ENCODE measurements at places on chromosomes 2 and 18.

- DNase-seq: no peak
Measured at GRCh38 chr18:60554967-60555366, 182.4 kb upstream of the MC4R start.

GRCh38 chr2:23670245-23670592 lies 256.7 kb downstream of the ATAD2B start:
- no peak for DNase-seq

GRCh38 chr2:69384618-69385081 lies 2.4 kb downstream of the GFPT1 start:
- DNase-seq: no peak

DNA sequence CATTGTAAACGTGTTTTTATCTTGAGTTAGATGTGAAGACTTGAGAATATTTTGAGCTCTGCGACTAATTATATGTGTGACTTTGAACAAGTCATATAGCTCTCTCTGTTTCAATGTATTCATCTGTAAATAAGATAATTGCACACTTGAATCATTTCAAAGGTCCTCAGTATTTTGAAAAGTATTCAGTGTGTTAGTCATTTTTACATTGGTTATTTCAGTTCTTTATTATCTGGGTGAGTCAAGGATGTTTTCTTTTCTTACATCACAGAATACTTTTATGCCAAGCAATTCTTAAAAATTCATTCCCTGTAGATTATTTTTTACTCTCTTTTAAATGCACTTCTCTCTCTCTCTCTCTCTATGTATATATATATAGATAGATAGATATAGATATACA lies 1098.0 kb upstream of the ZEB2 start:
- no peak for DNase-seq

- no peak for DNase-seq
Measured at GRCh38 chr2:70745276-70745825, 22.6 kb downstream of the ADD2 start.

DNA sequence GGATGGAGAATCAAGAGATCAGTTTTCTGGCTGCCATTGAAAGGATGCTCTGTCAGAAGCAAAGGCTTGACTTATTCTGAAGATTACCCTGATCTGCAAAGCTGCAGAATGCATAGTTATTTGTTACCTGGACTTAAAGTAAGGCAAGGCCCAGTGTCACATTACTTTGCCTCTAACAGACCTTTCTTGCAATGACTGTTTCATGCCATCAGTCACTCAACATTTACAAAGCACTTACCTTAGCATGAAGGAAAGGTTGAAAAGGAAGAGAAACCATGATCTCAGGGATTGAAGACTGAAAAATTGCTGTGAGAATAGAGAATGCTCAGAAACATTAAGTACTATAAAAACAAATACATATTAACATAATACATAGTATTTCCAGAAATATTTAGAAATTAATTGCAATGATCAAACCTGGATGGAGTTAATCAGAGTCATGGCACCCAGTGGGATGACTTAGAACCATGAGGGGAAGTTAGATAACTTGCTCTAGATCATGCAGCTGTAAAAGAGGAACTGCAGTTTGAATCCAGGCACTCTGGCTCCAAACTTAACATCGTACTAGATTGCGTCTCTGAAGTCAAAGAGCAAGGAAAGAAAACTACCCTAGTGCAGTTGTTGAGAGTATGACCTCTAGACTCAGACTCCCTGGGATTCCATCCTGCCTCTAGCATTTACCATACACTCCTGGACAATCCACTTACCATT lies 26.5 kb upstream of the FAM117B start:
- DNase-seq: no peak

DNA sequence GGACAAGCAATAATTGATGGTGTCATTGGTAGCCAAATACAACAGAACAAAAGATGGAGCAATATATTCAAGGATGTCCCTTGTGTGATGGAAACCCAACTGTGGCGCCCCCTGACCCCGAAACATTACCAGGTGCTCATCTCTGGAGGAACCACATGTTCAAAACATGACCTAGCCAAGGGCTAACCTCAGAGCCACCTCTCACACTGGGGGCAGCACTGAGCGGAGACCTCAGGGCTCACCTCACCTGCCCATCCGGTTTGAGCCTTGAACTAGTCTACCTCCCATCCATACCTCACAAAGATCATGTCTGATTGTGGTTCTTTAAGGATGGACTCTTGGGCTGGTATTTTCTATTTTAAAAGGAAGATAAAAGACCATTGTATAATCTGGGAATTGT lies 314.4 kb upstream of the CDH7 start:
- DNase-seq: no peak

GRCh38 chr2:73984922-73985307 lies 205 bp downstream of the TET3 start:
- DNase-seq: no peak

DNA sequence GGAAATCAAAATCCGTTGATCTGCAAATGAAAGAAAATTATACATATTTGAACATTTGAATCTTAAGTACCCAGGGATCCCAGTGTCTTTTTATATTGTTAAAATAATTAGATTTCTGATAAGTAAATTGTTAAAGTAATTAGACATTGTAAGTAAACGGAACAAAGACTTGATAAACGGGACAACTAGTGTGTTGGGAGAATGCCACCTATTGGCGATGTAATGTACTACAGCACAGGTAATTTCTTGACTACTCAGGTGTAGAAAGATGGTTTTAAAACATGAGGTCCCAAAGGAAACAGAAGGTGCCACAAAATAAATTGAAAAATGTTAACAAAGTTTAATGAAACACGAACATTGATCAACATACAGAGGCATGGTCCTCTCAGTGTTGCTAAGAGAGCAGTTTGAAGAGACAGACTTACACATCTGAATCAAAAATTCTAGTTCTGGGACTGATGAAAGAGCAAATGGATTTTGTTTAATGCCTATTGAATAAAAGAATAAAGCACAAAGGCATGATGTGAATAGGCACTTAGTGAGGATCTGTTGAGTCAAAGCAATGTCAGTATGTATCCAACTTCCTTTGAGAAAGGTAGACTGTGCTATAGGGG lies 103.4 kb upstream of the RASGRP3 start:
- peak; percentile 28 for DNase-seq

DNA sequence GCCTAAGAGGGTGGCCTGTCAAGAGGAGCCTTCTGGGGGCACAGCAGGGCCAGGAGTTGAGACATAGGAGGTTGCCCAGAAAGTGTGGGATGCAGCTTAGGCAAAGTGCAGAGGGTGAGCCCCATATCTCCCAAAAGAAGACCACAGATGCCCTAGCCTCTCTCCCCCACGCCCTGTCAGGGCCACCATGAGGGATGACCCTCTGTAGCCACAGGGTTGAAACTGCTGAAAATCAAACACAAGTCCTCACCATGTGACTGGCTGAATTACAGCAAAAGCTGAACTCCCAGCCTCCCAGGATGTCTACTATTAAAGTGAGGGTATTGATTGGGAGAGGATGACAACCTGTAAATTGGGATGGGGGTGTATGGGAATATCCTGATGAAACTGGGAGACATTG lies 37.4 kb upstream of the ARHGEF4 start:
- no peak for DNase-seq

DNA sequence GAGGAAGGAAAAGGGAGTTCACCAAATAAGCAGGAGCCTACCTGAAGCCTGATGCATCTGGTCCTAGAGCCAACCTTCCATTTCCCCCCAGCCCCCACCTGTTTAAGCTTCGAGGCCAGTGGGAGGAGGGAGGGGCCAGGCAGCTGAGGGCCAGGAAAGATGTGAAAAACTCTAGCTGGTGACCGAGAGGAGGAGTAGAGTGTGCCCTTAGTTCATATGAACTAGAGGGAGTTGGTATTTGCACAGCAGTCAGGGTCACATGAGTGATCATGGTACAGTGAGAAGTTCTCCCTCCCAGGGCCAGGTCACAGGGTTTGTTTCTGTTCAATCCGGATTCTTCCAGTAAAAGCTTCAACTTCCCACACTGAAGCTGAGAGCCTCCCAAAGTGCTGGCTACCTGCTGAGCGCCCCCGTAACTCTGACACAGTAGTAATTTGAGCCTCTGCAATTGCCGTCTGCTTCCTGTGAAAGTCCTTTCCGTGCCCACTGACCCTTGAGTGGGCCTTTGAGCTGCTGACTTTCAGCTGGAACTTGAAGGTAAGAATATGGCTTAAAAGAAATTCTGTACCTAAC lies at the start of gene SULT1C2:
Gene SULT1C2 (plus strand): TSS at position 362 of the 573 bp plus-strand sequence. CDS start 4,773 bp downstream, outside the sequence.
- no peak for DNase-seq

DNA sequence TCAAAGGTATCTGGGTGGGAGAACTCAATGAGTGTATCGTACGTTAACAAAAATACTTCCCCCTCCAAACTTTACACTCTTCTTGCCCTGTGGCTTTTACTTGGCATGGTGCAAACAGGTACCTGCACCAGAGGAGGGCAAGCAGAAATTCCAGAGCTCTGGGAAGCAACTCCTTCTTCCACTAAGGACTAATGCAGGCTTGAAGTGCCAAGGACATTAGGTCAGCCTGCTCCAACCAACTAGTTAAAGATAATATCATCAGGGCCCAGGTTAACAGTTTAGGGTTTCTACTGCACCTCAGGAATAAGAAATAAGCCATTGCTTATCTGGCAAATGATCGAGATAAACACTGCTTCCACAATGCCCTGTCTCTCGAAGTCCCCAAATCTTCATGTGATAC lies 70.4 kb downstream of the LRPPRC start:
- DNase-seq: no peak

DNA sequence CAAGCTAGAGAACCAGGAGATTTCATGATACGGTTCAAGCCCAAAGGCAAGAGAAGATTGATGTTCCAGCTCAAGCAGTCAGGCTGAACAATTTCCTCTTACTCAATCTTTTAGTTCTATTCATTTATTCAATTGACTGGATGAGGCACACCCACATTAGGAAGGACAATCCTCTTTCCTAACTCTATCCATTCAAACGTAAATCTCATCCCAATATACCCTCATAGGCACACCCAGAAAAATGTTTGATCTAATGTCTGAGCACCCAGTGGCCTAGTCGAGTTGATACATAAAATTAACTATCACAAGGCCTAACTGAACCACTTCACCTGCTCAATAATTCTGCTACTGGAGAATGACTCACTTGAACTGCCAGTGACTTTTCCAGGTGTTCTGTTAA lies 180.7 kb downstream of the RAD51AP2 start:
- no peak for DNase-seq

DNA sequence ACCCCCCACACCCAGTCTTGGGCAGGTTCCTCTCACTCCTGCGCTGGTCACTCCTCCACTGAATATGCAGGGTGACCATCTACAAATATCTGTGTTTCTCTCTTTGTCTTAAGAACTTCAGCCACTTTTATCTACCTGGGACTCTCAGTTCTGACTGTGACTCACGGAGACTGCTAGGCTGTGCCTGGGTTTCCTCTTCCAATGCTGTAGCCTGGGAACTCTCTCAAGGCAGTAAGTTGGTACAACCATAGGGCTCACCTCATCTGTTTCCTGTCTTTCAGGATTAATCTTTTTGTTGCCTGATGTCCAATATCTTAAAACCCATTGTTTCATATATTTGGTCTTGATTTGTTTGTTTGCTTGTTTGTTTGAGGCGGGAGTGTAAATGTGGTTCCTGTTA lies 47.2 kb upstream of the ZNF396 start:
- DNase-seq: no peak

DNA sequence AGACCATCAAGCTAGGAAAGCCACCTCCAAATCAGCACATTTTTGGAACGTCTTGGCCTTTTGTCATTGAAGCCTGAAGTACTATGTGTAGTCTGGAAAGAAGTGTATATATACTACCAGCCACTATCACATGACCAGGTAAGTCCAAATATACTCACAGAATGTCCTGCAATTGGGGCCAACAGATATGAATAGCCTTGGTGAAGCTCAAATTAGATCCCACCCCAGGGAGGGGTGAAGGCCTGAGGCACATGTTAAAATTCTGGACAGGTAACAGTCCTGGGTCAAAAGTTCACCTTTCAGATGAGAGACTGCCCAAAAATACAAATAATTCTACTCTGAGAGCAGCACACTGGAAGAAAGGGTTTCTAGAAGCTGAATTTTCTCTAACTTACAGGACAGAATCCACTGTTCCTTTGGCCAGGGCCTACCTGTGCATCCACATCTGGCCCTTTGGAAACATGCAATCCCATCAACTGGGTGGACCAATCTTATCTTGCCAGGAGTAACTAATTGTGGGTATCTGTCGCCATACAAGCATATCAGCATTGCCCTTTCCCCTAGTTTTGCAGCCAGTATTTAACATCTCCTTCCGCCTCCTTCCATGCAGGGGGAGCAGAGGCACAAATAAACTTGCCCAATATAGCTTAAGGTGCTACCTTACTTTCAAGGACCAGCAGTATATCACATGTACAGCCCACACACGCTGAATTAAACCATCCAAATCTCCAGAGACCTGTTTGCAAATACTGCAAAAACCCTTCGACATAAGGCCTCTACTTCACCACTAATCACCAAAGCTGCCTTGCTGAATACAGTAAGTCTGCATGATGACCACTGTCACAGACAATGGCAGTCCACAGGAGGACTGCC lies 67.8 kb downstream of the EIF5B start:
- DNase-seq: no peak

- DNase-seq: no peak
Measured at GRCh38 chr2:1742301-1742680, 2.0 kb downstream of the PXDN start.

- no peak for DNase-seq
Measured at GRCh38 chr2:8582191-8582590, 99.7 kb upstream of the ID2 start.

DNA sequence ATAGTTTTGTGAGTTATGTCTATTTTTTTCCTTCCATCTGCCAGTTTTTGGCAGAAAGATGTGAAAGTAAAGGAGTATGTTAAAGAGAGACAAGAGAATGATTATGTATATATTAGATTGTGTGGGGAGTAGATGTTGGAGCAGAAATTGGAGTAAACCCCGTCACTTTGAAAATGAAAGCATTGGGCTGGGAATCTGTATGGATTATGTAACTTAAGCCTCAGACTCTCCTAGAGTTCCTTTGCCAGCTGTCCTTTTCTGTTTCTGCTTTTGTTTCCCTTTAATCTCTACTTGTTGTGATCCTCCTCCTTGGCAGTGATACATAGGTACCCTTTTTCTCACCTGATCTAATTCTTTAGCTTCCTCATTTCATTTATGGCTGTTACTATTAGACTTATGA lies 19.2 kb downstream of the CCDC138 start:
- no peak for DNase-seq

DNA sequence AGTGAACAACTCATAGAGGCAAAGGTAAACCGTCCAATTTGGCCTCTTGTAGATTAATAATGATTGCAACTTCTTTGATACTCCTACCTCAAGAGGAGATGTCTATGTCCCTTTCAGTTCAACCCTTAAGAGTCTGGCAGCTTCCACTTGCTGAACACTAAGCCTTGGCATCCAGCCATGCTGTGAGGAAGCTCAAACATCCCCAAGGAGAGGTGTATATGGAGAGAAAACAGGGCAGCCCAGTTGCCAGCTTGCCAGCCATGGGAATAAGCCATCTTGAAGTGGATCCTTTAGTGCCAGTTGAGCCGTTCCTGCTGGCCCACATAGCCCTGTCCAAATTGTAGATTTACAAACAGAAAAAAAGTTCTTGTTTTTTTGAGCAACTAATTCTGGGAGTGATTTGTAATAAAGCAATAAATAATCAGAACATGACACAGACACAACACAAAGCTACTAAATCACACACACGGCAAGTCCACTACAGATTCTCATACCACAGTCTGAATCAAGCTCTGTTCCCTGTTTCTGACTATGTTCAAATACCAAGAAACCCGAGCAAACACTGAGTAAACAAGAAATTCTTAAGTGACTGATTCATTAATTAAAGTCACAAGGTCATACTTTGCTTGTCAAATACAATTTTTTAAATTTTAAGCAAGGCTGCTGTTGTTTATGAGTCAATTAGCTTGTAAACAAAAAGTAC lies 96.1 kb downstream of the PID1 start:
- DNase-seq: no peak

GRCh38 chr18:79875931-79876461 lies 75.5 kb downstream of the SLC66A2 start:
- DNase-seq: no peak

- DNase-seq: no peak
Measured at GRCh38 chr2:109105113-109105512, 23.9 kb upstream of the SH3RF3 start.
